NCI-H2029 treated with DMSO at 0.1 percent for 48 hours (cell line): ENCODE measurements at places on chromosomes 12 and 14.

GRCh38 chr14:43853541-43853940 lies 653.5 kb downstream of the FSCB start:
- no peak for DNase-seq

GRCh38 chr12:116420227-116420880 lies 138.8 kb upstream of the MAP1LC3B2 start:
- peak; percentile 63 for DNase-seq

DNA sequence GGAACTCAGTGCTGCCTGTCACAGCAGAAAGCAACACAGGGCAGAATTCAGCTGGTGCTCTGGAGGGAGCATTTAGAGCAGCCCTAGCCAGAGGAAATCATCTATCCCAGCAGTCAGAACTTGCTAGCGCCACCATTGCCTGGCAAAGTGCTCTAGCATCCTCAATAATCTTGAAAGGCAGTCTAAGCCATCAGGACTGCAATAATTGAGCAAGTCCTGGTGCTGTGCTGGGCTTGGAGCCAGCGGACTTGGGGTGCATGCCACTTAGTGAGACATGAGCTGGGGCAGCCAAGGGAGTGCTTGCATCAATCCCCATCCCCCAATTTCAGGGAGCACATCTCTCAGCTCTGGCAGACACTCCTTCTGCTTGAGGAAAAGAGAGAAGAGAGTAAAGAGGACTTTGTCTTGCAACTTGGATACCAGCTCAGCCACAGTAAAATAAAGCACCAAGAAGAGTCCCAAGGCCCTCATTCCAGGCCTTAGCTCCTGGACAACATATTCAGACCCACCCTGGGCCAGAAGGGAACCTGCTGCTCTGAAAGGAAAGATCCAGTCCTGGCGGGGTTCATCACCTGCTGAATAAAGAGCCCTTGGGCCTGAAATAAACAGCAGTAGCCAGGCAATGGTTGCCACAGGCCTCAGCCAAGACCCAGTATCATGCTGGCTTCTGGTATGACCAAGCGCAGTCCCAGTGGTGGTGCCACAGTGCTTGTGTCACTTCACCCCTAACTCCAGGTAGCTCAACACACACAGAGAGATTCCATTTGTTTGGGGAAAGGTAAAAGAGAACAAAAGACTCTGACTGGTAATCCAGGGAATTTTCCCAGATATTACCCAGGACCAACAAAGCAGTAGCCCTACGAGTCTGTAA lies 44.5 kb upstream of the ZDHHC17 start:
- DNase-seq: no peak

DNA sequence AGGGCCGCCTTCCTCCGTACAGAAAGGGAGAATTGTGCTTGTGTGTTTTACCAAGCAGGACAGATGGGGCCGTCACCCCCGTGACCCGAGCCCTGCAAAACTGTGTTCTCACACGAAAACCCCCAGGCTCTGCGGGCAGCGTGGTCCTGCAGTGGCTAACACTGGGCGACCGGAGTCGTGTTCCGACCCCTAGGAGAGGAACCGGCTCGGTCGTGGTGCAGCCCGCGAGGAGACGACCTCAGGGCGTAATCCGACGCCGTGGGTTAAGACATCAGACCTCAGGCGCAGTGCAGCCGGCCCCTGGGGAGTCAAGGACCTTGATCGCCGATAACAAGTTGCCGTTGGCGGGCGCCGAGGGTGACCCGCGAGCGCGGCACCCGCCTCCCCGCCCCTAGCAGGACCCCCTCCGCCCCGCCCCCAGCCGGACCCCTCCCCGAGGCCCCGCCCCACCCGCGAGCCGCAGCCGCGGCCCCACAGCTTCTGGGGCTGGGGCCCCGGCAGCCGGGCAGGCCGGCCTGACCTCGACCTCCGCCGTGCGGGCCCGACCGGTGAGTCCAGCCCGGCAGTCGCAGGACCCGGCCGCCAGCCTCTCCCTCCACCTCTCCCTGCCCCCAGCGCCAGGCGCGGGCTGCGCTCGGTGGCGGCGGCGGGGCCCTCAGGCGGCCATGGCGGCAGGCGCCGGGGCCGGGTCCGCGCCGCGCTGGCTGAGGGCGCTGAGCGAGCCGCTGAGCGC lies at the start of gene CHPT1:
Gene CHPT1, plus strand, starts transcription at position 444 of the 733 bp plus-strand sequence. Its CDS starts 222 bp downstream, at position 666.
- DNase-seq: no peak

DNA sequence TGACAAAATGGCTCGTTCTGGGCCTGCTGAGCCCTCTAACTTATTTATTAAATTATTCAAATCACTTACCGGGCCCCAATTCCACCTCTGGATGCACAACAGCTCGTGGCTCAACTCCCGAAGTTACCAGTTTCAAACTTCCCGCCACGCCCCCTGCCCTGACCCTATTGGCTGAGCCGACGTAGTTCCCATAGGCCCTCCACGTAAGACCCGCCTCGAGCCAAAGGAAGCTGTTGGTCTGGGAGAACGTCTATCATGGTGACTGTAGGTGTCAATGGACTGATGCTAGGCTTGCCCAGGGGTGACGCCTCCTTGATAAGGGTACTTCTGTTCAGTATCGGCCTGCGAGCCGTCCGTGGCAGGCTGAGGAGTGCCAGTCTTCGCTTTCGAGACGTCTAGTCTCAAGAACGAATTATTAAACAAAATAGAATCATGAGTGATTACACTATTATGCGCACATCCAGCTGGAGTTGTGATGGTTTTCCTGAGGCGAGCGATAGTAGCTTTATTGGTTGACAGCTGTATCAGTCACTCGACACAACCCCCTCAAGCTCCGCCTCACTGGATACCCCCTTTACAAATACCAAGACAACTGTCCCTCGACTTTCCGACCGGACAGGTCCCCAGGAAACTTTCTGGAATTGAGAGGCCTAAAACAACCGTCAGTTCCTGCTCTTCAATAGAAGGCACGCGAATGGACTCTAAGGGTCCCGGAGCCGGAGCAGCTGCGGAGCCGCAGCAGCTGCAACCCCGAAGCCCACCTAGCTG lies at the start of gene CDCA3:
Gene CDCA3, minus strand, starts transcription at position 134 of the 768 bp plus-strand sequence. CDS start 334 bp downstream, outside the sequence.
- peak; percentile 97 for DNase-seq

GRCh38 chr12:51419425-51420193 lies 5.0 kb upstream of the SLC4A8 start:
- peak; percentile 66 for DNase-seq

DNA sequence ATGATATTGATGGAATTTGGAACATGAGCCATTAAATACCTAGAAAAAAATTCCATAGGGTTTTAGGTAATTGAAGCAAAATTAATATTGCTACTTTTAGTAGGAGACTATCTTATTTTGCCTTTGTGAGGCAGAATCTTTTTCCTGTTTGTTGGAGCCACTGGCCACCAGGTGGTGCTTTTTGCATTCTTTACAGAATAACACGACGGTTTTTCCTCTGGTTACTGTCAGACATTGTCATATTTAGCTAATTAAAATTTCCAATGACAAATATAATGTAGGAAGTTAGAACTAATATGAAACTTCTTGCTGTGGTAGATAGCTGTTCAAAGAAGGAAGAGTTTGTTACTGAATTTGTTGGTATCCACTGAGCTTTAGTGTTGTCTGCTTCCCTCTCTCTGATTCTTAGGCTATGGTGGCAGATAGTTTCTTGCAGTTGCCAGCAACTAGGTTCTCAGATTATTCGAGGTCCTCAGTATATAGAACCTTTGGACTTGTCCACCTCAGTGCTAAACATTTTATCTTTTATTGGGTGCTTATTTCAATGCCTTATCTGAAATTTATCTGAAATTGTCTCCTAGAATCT lies 25.7 kb downstream of the RAB21 start:
- no peak for DNase-seq

- no peak for DNase-seq
These were observed 35.2 kb downstream of the ZFP36L1 start for GRCh38 chr14:68757618-68758081.

GRCh38 chr12:31742891-31743290 lies 14.1 kb upstream of the AMN1 start:
- no peak for DNase-seq

- no peak for DNase-seq
These were observed 118.8 kb downstream of the LLPH start for GRCh38 chr12:66011731-66012130.

DNA sequence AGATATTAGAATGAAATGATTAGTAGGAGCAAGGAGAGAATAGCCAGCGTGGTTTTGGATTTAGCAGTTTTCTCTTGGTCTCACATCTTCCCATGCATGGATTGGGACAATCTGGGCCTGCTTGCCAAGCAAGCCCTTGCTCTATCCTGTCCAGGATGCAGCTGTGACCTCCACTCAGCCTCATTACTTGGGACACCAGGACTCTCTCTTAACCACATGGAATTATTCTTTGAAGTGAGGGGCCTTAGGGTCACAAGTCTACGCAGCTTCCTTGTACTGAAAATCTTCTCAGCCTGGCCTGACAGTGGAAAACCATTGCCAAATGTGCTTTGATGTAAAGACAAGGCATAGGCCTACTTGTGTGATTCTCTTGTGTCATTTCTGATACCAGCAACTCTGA lies 28.0 kb upstream of the DCN start:
- no peak for DNase-seq

GRCh38 chr12:42916143-42916542 lies 326.6 kb upstream of the PRICKLE1 start:
- no peak for DNase-seq

GRCh38 chr12:130339951-130340350 lies 2.3 kb downstream of the PIWIL1 start:
- no peak for DNase-seq

DNA sequence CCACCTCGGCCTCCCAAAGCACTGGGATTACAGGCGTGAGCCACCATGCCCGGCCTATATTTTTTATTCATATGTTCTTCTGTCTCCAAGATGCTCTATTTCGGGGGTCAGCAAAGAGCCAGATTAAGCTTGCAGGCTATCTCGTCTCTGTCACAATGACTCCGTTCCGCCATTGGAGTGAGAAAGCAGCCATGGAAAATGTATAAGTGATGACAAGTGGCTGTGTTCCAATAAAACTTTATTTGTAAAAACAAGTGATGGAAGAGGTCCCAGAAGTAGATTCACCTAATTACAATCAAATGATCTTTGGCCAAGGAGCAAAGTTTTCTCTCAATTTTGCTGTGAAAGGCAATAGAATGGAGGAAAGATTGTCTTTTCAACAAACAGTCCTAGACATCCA lies 342.6 kb downstream of the MED13L start:
- no peak for DNase-seq

- DNase-seq: no peak
These were observed 601 bp downstream of the ZNF839 start for GRCh38 chr14:102320033-102320660.

DNA sequence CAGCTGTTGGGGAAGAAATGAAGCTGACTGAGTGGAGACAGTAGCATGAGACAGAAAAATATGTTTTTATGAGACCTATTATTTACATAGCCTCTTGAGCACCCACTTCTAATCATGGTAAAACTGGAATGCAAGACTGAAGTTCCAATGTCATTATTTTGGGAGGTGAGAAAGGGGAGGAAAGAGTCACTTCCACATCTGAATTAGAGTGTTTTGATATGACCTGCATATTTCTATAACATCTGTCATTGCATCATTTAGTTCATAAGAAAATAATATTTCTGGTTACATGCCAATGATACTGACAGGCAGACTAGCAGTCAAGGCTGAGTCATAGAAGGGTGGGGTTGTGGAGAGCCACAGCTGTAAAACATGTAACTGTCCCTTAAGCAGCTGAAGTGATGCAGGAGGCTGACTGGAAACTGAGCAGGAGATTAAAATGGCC lies 26.7 kb downstream of the NTN4 start:
- peak; percentile 63 for DNase-seq

DNA sequence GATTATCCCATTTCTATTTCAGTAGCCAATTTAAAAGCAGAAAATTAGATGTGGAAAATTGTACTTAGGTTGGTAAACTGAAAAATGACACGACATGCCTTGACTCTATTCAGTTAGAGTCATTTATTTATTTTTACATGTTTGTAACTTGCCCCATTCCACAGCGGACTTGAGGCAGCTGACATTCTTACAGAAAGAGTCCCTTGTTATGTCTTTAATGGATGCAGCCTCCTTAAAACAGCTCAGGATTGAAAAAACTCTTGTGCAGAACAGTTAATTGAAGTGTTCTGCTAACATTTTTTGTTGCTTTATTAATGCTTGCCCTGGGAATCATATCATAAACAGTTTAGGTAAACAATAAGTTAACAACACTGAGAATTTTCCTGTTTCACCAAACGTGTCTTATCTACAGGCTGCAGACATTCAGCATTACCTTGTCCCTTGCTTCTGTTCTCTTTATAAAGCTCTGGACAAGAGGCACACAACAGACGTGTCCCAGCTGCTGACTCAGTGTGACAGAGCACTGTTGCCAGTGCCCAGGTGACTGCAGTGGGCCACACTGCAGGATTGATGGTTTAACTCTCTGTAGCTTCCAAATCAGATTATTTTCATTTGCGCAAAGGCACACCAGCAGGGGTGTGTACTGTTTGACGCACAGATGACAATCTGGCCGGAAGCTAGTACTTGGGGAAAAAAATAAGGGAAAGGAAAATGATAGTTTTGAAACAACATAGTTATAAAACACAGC lies 101.6 kb downstream of the PELI2 start:
- DNase-seq: no peak

- no peak for DNase-seq
These were observed 9.0 kb downstream of the CCDC85C start for GRCh38 chr14:99595034-99595433.

- DNase-seq: no peak
These were observed 299.8 kb downstream of the NRXN3 start for GRCh38 chr14:78469947-78470346.

GRCh38 chr12:31647086-31647491 lies 12.4 kb upstream of the ETFBKMT start:
- no peak for DNase-seq

DNA sequence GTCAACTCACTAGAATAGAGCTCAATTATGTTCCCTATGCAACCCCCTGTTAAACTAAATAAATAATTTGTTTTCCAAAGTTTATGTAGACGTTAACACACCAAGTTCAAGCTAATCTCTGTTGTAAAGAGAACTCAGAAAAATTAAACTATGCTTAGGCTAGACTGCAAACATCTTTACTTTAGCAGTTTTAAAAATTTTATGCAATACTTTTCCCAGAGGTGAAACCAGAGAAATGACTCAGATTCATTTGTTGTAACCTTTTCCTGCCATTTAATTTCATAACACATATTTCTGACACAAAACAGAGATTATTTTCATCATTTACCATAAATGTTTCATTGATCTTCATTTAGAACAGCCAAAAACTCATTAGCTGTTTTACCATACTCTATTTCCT lies 27.4 kb downstream of the ABCC9 start:
- no peak for DNase-seq

DNA sequence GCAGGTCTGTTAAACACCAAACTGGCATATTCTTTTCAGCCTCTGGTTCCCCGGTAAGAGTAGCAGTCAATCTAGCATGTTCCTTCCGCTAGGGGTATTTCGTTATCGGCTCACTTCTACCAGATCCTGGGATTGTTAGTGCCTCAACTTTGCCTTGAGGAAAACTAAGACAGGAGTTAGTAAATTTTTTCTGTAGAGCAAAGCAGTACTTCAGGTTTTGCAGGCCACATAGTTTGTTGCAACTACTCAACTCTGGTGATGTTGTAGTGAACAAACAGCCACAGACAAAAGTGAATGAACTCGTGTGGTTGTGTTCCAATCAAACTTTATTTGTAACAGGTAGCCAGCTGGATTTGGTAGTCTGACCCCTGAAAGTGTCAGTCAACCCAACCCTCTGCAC lies 6.3 kb upstream of the CDH24 start:
- DNase-seq: no peak
